ENCODE measurements at places on chromosomes 13 and 19.

DNA sequence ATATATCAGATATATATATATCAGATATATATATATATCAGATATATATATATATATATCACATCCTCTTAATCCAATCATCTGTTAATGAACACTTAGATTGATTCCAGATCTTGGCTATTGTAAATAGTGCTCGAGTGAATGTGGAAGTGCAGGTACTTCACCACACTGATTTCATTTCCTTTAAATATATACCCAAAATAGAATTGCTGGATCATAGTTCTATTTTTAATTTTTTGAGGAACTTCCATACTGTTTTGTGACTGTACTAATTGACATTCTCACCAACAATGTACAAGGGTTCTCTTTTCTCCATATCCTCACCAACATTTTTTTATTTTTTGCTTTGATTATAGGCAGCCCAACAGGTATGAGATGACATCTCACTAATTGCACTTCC is 277.5 kb downstream of the NHLRC3 start:
- peak; percentile 30 for DNase-seq

- no peak for DNase-seq
Observed at GRCh38 chr13:51249770-51250741, 27.9 kb downstream of the FAM124A start.

GRCh38 chr13:33053397-33054066 is 37.3 kb downstream of the KL start:
- DNase-seq, result no peak

DNA sequence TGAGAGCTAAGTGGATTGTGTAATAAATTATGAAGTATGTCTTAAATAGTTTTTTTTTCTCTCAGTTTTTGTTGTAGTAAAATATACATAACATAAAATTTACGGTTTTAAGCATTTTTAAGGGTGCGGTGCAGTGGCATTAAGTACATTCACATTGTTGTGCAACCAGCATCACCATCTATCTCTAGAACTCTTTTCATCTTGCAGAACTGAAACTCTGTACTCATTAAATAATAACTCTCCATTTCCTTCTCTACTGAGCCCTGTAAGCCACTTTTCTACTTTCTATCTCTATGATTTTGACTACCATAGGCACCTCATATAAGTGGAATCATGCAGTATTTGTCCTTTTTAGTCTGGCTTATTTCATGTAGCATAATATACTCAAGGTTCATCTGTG is 87.1 kb downstream of the GJA3 start:
- DNase-seq, result peak; percentile 48

- DNase-seq, result no peak
Observed at GRCh38 chr19:47215581-47215980, 15.4 kb downstream of the BBC3 start.

- no peak for DNase-seq
Observed at GRCh38 chr13:52125547-52125946, 3.3 kb downstream of the NEK5 start.

GRCh38 chr13:75647126-75647784 is 11.1 kb downstream of the LMO7 start:
- no peak for DNase-seq

DNA sequence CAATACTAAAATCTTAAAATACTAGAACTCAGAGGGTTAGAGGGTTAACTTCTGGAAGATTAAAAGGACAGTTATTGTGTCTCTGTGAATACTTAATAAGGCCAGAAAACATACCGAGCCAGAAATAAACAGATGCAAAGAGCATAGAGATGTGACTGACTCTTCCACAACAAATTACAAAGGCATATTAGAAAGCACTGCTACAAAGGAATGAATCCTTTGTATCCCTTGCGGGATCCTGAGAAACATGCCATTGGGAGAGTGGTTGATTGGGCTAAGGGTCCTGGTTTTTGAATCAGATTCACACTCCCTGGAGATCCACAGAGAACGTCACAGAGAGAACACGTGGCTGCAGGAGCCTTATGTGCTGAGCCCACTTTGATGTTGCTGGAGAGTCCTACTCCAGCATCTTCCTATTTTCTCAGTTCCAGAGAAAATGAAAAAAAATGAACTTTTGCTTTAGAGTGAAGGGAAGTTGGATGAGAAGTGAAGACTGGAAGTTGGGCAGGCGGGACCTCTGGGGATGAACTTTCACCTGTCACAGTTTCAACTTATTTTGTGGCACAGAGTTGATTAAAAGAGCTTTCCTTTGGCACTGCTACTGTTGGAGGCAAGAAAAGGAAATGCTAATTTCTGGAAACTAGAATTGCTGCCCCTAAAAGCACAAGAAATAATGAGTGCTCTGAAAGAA is 309.9 kb downstream of the DCT start:
- no peak for DNase-seq

DNA sequence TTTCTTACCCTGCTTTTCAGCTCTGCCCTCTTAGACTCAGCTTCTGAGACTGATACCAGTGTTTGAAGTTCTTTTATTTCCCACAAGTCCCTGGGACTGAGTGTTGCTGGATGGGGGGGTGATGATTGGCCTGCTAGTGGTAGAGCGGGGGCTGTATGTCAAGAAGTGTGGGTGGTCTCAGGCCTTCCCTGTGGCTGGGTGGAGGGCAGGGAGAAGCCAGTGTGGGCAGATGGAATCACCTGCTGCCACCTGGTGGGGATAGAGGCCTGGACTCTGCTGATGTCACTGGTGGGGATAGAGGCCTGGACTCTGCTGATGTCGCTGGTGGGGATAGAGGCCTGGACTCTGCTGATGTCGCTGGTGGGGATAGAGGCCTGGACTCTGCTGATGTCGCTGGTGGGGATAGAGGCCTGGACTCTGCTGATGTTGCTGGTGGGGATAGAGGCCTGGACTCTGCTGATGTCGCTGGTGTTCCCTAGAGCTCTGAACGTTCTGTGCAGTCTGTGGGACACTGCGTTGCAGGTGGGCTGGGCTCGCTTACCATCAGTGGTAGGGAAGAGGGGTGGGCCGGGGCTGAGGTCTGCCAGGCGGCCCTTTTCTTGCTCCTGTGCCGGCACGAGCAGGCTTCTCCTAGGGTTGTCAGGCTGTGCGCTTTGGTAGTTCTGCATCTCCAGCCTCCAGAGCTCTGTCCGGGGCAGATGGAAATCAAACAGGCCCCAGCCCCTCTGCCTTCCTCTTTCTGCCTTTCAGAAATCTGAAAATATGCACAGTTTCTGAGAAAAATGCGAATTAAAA is 101.3 kb downstream of the ARHGEF7 start:
- no peak for DNase-seq

DNA sequence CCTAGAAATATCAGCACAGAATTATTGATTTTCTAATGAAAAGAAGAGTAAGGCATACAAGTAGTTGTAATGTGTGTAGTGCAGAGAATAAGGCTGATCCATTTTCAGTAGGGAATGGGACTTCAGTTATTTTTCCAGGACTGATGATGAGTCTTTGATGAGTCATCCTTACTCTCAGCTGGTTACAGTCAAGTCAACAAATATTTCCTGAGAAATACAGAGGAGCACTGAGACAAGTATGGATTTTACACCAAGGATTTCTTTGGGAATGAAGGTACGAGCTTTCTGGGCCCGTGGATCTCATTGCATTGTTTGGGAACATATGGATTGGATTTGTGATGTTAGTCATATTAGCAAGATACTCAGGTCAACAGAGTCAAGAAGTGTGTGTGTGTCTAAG is 502.7 kb downstream of the FGF9 start:
- no peak for DNase-seq

DNA sequence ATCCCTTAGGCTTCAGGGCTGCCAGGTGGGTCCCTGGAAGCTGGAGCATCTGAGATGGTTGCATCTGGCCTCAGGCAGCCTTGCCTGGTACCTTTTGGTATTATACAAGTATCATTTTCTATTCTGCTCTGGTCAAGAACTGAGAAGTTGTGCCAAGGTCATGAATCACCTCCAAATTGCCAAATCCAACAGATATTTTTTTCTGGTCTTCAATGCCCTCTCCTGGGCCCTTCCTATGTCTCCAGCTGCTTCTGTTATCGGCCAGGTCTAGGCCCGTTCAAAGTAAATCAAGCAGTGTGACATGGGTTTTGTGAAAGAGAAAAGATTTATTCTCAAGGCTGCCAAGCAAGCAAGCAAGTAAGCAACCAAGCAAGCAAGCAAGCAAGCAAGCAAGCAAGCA is 271.1 kb upstream of the MAB21L1 start:
- no peak for DNase-seq

DNA sequence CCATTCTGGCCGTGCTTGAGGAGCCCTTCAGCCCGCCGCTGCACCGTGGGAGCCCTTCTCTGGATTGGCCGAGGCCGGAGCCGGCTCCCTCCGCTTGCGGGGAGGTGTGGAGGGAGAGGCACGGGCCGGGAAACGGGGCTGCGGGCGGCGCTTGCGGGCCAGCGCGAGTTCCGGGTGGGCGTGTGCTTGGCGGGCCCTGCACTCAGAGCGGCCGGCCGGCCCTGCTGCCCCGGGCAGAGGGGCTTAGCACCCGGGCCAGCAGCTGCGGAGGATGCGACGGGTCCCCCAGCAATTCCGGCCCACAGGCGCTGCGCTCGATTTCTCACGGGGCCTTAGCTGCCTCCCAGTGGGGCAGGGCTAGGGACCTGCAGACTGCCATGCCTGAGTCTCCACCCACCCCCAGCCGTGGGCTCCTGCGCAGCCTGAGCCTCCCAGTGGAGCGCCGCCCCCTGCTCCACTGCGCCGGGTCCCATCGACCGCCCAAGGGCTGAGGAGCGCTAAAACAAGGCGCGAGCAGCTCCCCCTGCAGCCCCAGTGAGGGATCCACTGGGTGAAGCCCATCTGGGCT is 76.5 kb downstream of the PCDH20 start:
- no peak for DNase-seq

GRCh38 chr19:13396250-13397080 is 109.8 kb downstream of the CACNA1A start:
- DNase-seq, result peak; percentile 69
